ENCODE measurements at places on chromosomes 3 and 15.

GRCh38 chr3:101879623-101880284 is 30.4 kb downstream of the NFKBIZ start:
- DNase-seq = no peak

DNA sequence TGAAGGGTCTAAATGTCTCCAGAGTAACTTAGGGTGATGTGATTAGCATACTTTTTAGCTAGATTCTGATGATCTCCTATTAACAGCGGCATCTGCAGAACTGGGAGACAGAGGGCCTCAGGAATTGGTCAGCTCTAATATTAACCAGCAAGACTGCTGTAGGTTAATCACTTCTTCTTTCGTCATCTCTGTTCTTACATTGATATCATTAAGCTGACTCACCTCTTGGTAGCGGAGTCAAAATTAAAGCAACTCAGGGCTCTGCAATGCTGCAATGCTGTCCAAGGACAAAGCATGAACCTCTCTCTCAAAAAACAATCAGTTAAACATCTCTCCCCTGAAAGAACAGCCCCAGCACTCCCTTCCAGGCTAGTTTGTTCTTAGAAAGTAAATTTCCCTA is 57.5 kb upstream of the TRA2B start:
- DNase-seq = no peak

GRCh38 chr3:167876620-167877281 is 141.2 kb downstream of the SERPINI1 start:
- no peak for DNase-seq

DNA sequence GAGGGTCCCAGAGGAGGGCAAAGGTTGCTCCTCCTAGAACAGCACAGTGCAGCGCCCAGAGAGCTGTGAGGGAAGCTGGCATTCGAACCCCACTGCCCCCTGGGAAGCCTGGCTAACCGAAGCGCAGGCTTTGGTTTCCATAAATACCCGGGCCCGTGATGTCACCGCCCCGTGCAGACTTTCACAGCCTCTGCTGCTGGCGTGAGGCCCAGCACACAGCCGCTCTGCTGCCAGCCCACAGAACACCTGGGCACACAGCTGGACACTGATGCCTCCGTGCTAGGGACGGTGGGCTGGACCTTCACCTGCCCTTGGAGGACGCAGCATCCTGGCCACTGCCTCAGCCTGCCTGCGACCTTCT is 1.0 kb downstream of the IQSEC1 start:
- no peak for DNase-seq

GRCh38 chr3:186414735-186415419 is 52.8 kb upstream of the DGKG start:
- no peak for DNase-seq
